ENCODE measurements at places on chromosomes 5 and 9.

DNA sequence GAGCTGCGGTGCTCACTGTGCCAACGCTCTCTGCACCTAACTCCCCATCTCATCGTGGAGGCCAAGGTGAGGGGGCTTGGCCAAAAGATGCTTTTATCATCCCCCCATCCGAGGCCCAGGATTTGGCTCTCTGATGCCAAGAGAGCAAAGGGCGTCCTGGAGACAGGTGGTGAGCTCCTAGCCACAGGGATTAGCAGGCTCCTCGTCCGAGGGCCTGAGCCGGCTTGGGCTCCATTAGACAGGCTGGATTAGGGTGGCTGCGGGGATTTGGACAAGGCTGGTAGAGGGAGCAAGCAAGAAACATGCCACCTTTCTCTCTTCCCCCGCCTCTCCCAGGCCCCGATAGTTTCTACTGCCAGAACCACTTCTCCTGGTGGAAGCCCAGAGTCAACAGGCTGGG lies 1.0 kb upstream of the GRM6 start:
- no peak for DNase-seq

DNA sequence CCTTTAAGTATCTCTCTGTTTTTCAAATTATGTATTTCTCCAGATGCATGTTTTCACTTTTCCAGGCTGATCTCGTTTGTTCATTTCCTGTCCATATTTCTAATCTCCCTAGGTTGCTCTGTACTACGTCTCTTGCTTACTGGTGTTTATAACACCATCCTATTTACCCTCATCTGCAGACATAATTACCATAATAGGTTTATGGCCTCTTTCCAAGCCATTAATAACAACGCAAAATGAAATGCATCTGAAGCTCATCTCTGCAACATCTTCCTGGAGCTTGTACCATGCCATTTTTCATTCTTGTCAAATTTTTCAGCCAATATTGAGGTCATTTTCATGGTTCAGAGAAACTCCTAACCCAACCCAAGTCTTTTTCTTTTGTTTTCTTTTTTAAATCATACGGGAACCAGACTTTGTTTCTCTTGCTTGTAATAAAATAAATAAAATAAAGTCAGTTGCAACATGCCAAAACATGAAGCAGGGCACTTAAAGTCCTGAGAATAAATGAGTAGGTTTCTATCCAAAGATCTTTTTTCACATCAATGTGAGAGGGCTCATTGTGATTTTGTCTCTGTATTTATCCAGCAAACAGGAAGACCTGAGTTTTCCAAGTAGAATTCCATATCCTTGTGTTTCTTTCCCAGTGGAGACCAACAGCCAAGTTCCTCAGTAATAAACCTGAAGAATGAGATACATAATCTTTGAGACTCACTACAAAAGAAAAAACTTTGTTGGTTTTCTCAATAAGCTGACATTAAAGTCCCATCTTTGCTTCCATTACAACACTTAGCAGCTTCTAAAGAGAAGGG lies 37.0 kb downstream of the DPYSL3 start:
- no peak for DNase-seq

GRCh38 chr9:126915281-126915816 lies 767 bp downstream of the RALGPS1 start:
- no peak for DNase-seq

GRCh38 chr9:109574061-109574882 lies 76.2 kb upstream of the PTPN3 start:
- peak; percentile 5 for DNase-seq

Data from anterior cingulate cortex (tissue), 58 donors.